Stimulated activated CD4-positive, alpha-beta T cell treated with anti-CD3 and anti-CD28 coated beads, Interleukin-12 subunit alpha, Interleukin-12 subunit beta, amount 100 ng/mL, for 48 hours (primary cell): ENCODE measurements at places on chromosomes 6 and 20.

- DNase-seq, result no peak
These were observed 178.0 kb downstream of the BMP7 start for GRCh38 chr20:57088436-57088835.

DNA sequence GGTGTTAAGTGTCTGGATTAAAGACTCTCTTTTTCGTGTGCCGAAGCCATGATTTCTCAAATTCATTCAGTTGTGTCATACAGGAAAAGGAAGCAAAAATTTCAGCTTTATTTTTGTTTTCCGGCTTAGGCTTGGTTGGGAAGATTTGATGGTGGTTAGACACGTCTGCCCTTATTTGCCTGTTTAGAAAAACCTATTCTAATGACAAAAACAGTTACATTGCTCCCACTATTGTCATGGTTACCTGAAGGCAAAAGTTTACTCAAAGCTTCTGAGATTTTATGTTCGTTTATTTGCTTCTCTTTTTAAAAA is 982 bp downstream of the DNAJC5 start:
- no peak for DNase-seq

DNA sequence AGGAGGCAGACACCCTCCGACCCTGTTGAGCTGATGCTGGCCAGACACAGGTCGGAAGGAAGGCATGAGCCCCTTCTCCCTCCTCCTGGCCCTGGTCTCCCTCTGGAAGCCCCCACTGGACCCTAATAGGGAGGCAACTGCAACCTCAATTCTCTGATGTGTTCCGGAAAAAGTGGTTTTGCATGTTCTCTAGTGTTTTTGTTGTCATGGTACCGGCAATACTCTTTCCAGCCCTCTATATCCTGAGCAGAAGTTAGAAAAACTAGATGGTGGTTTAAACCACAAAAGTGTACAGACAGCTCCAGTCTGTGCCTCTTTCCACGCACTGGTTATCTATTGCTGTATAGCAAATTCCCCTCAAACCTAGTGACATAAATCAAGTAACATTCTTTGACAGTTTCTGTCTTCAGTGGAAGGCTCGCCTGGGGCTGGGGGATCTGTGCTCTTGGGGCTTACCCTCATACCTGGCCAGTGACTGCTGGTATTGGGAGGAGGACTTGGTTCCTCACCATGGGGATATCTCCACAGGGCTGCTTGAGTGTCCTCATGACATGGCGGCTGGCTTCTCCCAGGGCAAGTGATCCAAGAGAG is 37.0 kb downstream of the SYTL3 start:
- no peak for DNase-seq

GRCh38 chr6:158763434-158764182 is 55.6 kb downstream of the EZR start:
- DNase-seq, result no peak

DNA sequence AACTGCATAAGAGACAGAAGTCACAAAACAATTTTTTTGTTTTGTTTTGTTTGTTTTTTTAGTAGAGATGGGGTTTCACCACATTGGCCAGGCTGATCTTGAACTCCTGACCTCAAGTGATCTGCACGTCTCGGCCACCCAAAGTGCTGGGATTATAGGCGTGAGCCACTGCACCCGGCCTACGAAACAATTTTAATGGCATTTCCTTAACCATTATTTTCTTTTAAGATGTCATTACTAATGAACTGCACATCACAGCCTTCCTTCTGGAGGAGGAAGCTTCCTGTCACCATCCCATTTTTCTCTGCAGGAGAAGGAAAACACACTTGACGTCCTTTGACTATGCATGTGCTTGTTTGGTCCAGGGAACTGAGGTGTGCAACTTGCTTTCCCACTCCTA is 125.3 kb upstream of the AKIRIN2 start:
- no peak for DNase-seq

GRCh38 chr20:43140726-43141125 is 49.0 kb downstream of the PTPRT start:
- DNase-seq, result no peak

- no peak for DNase-seq
These were observed 68.6 kb downstream of the BCKDHB start for GRCh38 chr6:80174900-80175572.
